COLO829 (cell line): ENCODE measurements at places on chromosomes 3 and 15.
A peak's percentile ranks its signal among the peaks of the same experiment; 100 is the strongest.

- DNase-seq: no peak
Measured at GRCh38 chr3:113293348-113293747, 82.0 kb downstream of the BOC start.

DNA sequence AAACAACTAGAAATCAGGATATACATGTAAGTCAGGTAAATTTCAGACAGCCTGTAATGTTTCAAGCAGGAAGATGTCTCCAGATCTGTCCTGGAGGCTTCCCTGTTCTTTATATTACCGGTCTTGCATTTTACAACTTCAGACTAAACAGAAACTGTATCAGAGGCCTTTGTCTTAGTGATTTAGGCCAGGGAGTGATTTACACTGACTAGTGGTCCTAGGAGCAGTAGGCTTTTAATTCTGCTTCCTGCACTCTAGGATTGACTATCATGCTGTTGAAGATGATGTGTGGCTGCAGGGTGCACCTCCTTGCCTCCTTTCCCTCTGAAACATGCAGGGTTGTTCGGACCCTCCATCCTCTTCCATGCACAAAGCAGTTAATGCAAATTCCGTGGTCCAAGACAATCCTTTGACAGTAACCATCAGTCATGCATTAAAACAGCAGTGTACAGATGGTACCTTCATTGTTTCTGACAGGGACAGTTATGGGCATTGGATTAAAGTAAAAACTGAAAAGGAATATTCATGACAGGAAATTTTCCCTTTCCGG lies 27.6 kb downstream of the CHRNA7 start:
- no peak for DNase-seq

DNA sequence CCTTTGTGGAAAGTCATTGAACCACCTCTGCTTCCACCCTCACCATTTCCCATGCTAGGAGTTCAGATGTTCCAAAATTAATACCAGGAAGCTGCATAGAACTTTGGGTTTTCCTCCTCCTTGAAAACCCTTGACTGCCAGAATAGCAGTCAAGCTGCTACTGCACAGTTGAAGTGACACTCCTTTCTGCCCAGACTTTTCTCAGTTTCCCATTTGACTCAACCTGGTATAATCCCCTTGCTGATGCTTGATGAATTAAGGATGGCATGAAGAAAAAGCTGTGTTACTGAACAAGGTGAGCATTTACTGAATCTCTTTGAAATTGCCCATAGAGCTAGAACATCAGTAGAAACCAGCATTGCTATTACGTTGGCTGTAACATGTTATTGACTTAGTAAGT lies 286.0 kb downstream of the EDEM1 start:
- no peak for DNase-seq

- no peak for DNase-seq
Measured at GRCh38 chr15:62644889-62645742, 397.4 kb upstream of the TPM1 start.

GRCh38 chr3:101141135-101141534 lies 147.9 kb upstream of the ABI3BP start:
- no peak for DNase-seq

- DNase-seq: peak; percentile 16
Measured at GRCh38 chr3:147408188-147409100, 721 bp upstream of the ZIC1 start.

GRCh38 chr3:4356220-4356540 lies 53.0 kb downstream of the SETMAR start:
- DNase-seq: no peak

DNA sequence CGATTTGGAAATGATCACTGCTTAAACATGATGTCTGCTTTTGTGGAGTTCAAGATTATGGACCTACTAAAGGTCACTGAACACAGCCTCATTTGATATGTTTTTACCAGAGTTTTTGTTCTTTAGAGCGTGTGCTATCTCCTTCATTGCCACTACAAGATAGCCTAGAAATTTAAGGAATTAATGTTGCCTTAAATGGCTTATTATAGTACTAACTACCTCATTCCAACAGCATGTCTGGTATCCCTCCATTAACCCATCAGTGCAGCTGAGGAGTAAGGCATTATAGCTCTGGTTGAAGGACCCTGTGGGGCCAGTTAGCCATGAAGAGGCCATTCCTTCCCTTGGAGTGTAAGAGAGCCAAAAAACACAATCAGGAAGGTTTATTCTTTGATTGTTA lies 2.3 kb upstream of the FAM43A start:
- DNase-seq: no peak

GRCh38 chr15:98683831-98684230 lies 35.5 kb downstream of the IGF1R start:
- no peak for DNase-seq

GRCh38 chr3:103644450-103644849 lies 1209.6 kb downstream of the ZPLD1 start:
- no peak for DNase-seq

- no peak for DNase-seq
Measured at GRCh38 chr3:141690431-141691072, 47.5 kb upstream of the RNF7 start.

DNA sequence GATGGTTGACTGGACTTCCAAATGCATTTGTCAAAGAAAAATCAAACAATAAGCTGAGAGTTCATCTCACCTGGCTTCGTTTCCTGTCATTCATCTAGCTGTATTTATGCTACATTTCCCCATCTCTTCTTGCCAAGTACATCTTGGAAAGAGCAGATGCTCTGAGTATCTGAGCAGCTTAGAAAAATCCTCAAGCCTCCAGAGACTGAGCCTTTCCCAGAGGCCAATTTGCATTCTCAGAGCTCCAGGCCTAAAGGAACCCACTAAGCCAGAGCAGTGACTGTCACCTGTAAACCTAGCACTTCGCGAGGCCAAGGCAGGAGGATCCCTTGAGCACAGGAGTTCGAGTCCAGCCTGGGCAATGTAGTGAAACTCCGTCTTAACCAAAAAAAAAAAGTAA lies 100.5 kb downstream of the XXYLT1 start:
- DNase-seq: no peak

DNA sequence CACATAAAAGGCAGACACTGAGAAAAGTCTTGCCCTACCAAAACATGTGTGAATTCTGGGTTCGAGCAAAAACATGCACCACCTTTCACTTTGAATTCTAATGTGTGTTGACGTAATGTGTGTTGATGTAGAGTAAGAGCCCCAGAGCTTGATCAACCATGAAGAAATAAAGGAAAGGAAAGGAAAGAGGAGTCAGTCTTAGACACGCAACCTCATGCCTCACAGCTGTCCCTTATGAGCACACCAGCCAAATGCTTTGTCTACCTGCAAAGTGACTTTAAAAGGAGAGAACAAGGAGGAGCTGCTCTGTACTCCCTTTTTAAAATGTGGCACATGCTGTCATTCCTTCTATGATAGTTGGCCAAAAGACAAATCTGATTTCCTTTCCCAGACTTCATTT lies 80.8 kb downstream of the RFTN1 start:
- DNase-seq: no peak

GRCh38 chr3:59185591-59186369 lies 136.0 kb upstream of the CFAP20DC start:
- peak; percentile 56 for DNase-seq

GRCh38 chr15:70538278-70538677 lies 225.1 kb downstream of the UACA start:
- no peak for DNase-seq

DNA sequence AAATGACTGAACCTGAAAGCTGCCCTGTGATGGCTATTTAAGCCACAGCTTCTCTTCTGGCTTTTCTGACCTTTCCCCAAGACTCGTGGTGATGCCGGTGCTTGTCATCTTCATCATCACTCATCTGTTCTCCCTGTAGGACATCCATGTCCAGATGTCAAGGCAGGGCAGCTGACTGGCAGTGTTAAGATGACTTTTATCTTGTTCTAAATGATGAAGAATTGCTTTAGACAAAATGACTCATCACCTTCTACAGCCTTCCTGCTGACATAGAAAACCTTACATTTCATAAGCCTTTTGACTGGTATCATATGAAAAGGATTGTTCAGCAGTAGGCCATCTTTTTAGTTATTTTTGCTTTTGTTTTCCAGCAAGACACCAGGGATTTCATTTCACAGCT lies 67.0 kb upstream of the GPR149 start:
- no peak for DNase-seq

- DNase-seq: peak; percentile 96
Measured at GRCh38 chr3:43769097-43769884, 78.6 kb downstream of the ABHD5 start.

GRCh38 chr15:48242015-48242414 lies 35.9 kb downstream of the SLC12A1 start:
- no peak for DNase-seq

DNA sequence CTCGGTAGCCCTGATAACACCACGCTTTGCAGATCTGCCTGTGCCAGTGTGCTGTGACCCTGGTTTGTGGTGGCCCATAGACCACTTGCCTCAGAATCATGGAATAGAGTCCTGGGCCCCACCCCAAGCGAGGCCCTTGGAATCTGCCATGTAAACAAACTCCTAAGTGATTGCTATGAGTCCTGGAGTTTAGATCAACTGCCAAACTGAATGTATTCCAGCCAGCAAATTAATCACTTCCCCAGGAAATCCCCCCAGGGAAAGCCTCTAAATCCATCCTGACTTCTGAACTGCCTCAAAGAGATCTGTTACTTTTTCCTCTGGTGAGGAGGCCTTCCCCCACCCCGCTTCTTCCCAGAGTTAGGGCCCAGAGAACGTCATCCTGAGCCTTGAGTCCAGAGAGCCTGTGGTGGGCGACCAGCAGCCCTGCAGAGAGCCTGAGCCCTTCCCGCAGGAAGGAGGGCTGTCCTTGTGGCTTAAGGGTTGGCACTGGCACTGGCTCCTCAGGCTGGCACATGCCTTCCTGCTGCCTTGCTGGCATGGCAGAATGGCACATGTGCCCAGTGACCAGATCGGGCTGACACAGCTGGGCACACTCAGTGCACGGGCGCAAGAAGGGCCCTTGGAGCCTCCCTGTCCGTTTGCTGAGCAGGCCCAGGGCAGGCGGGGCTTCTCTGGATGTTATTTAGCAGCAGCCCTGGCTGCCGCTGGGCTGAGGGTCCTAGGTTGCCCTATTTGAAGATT lies 50.6 kb upstream of the PLXNA1 start:
- no peak for DNase-seq

DNA sequence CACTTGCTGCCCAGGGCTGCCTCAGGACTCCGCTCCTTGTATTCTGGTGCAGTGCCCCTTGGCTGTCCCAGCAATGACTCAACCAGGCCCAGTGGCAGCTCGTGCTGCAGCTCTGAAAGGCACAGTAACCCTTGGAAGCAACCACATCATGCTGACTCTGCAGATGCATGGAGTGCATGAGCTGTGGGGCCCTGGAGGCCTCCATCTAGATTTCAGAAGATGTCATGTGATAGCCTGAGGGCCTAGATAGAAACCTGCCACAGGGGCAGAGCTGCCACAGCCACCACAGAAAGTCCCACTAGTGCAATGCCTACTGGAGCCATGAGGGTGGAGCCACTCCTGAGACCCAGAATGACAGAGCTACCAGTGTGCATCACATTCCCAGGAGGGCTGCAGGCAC lies 117.1 kb upstream of the SMAD3 start:
- DNase-seq: no peak

GRCh38 chr15:56871185-56871584 lies 47.3 kb upstream of the TCF12 start:
- DNase-seq: peak; percentile 6

GRCh38 chr3:25151903-25152295 lies 276.2 kb upstream of the RARB start:
- no peak for DNase-seq

- no peak for DNase-seq
Measured at GRCh38 chr3:155129396-155129795, 49.3 kb downstream of the MME start.

- no peak for DNase-seq
Measured at GRCh38 chr3:124451630-124452317, 278.5 kb upstream of the UMPS start.

DNA sequence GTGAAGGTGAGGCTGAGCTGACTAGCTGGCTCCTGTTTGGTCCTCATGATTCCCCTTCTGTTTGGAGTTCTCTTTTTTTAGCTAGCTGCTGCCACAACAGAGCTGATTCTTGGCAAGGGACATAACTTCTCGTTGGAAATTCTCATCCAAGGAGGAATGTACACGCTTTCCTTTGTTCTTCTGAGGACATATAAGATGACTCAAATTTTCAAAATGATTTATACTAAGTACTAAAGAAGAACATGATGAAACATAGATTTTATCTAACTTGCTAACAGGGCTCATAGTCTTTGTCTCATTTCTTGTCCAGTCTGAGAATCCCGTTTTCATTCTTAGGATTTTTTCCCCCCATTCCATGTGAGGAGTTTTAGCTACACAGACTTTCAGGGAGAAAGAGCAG lies 2.9 kb upstream of the TFG start:
- DNase-seq: no peak

- DNase-seq: no peak
Measured at GRCh38 chr15:38263996-38264395, 11.4 kb downstream of the SPRED1 start.

DNA sequence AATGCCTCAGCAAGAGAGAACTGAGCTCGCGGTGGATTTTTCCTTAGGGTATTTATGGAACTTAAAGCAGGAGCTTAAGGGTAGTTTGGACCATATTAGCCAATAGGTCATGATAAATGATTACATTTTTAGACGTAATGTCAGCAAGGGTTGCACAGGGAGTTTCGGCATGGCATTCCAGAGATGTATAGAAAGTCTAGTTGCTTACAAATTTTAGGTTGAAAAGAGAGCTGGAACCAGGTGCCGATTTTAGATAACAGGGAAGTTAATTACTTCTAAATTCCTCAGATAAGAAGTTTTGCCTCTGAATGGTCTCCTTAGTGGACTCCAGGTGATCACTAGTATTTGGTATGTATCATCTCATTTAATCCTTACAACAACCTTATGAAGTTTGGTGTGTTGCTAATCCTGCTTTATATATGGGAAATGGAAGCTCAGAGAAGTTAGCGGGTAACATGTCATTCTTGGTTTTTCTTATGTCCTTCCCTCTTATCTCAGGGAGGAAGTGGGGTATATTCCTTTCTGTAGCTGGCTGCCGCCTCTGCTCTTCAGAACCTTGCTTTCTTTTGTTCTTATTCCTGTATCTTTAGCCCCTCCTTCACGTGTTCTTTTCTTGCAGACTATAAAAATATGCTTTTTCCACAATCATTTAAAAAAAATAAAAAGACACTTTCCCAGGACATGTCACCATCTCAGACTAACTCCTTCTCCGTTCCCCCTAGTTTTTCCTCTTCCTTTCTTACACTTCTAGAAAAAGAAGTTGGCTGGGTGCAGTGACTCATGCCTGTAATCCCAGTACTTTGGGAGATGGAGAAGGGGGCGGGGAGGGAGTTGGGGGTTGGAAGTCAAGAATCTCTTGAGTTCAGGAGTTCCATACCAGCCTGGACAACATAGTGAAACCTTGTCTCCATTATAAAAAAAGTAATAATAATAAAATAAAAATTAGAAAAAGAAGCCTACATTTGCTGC lies 25.7 kb downstream of the IQGAP1 start:
- DNase-seq: no peak

DNA sequence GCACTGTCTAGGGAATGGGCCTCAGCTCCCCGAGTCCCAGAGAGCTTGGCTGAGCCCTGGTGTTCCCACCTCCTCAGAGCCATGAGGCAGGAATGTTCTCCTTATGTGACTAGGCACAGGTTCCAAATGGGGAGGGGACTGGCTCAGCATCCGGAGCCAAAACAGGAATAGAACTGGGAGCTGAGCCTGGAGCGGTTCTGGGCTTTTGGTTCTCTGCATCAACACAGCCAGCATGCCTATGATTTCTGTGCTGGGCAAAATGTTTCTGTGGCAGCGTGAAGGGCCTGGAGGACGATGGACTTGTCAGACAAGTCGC lies at the start of gene FAM131A:
Gene FAM131A (plus strand): TSS at position 202 of the 316 bp plus-strand sequence. CDS start 31 bp downstream, at position 233.
- no peak for DNase-seq

GRCh38 chr3:125602752-125603649 lies 7.7 kb upstream of the OSBPL11 start:
- peak; percentile 71 for DNase-seq
